ENCODE measurements at places on chromosomes 7 and 10. TPM values are rescaled to one million over a fixed set of nuclear protein-coding genes. Genes with fewer than 3 reads are reported as not detected.

EGR2 gene
- polyA plus RNA-seq: 2.0 TPM

DNA sequence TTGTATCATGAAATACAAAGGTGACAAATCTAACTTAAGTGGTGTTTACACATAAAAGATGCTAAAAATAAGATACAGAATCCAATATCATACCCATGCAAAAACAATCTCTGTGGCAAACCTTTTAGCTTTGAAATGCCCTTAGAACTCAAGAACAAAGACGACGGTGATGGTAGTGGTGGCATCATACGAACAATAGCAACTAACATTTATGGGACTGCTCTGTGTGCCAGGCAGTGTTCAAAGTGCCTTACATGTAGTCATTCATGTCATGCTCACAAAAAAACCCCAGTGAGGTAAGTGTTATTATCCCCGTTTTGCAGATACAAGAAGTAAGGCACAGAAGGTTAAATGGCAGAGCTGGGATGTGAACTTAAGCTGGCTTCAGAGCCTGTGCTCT, 563.9 kb downstream of the PARD3 start:
- no peak for DNase-seq

DNA sequence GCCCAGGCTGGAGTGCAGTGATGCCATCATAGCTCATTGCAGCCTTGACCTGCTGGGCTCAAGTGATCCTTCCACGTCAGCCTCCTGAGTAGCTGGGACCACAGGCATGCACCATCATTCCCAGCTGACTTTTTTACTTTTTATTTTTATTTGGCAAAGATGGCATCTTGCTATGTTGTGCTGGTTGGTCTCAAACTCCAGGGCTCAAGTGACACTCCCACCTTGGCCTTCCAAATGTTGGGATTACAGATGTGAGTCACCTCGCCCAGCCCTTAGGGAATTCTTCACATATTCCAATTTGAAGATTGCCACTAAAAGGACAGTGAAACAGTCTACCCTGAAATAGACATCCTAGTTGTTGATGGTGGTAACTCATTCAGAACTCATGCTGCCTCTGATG, 27.7 kb downstream of the SUGCT start:
- DNase-seq: no peak

ERVW-1 gene
- 1.2 TPM for polyA plus RNA-seq

DNA sequence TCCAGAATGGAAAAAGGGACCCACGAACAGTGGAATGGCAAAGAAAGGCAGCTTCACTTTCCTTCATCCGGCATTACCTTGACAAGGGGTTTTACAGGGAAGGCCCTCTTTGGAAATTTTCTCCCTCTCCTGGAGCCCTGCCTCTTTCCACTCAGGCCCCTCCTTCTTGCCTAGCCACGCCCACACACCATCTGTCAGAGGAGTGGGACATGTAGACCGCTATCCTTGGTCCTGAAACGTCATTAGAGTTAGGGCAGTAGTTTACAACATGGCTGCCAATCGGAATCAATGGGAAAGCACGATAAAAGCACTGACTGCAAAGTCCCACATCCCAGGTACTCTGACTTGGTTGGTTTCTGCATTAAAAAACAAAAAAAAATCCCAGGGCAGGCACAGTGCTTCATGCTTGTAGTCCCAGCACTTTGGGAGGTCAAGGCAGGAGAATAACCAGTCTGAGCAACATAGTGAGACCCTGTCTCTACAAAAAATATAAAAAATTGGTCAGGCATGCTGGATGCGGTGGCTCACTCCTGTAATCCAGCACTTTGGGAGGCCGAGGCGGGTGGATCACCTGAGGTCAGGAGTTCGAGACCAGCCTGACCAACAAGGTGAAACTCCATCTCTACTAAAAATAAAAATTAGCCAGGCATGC, 96.4 kb downstream of the MARCHF5 start:
- DNase-seq: no peak

LSM5 gene
- 75.3 TPM for polyA plus RNA-seq

DNA sequence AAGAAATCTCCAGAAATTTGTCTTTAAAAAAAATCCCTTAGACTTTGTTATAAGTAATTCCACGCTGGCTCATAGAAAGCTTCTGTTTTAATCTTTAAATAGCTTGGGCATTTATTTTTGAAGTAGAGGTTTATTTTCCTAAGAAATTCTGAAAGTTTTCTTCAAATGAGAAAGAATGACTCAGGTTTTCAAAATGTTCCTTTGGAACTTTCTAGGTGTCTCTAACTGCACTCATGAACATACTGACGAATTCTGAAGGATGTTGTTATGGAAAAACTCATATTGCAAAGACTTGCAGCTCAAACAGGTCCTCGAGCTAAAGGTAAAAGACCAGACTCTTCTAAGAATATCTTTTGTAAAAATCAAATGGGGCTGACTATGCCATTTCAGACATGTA, 10.7 kb downstream of the DGKI start:
- DNase-seq: no peak

GRCh38 chr10:5650664-5651387, 15.6 kb downstream of the ASB13 start:
- no peak for DNase-seq

TMEM196 gene
- polyA plus RNA-seq: 0.07 TPM

- DNase-seq: no peak
Observed at GRCh38 chr10:102234888-102235597, 6.3 kb downstream of the PITX3 start.

- no peak for DNase-seq
Observed at GRCh38 chr7:55245271-55245723, 119.8 kb upstream of the LANCL2 start.

GRCh38 chr10:103064956-103065355, 128.1 kb downstream of the NT5C2 start:
- no peak for DNase-seq

ZNF248 gene
- polyA plus RNA-seq: 45.2 TPM

GIMAP8 gene
- 22.9 TPM for polyA plus RNA-seq

LEP gene
- polyA plus RNA-seq: 0.07 TPM

- DNase-seq: no peak
Observed at GRCh38 chr7:25117226-25118047, 7.6 kb downstream of the CYCS start.

Measured in left lung (tissue), 14 donors.